ACHN (cell line): ENCODE measurements at places on chromosomes 2 and 18.

DNA sequence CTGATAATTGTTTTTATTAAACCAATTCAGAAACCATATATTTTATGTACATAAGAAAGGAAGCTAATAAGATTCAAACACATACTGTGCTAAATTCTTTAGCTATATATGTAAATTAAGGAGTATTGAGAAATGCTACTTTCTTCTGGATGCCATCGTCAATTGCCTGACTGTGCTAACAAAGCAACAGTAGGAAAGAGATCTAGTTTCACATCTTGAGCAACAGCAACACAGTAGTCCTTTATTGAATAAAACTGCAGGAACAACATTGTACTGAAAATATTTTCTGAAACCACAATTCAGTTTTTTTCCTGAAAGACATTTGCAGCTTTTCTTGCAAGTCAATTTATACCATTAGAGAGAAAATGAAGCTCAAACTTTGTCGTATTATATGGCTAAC, 1404.9 kb upstream of the SLC39A10 start:
- DNase-seq, result no peak

DNA sequence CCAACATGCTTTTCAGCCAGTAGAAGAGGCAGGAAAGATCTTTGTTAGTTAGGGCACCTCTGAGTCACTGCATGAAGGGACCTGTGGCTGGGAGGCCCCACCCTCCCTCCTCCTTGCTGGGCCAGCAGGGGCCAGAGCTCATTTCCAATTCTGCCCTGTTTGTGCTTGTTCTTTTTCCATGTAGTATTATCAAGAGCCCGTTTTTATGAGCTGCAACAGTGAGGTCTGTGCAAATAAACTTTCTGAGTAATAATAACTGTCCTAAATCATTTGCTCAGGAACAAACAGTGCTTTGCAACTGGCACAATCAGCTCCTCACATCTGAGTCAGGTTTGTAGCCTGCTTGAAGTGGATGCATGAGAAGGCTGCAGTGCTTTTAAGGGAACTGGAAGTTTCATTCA, 128.0 kb downstream of the ARL4C start:
- DNase-seq, result peak; percentile 51

DNA sequence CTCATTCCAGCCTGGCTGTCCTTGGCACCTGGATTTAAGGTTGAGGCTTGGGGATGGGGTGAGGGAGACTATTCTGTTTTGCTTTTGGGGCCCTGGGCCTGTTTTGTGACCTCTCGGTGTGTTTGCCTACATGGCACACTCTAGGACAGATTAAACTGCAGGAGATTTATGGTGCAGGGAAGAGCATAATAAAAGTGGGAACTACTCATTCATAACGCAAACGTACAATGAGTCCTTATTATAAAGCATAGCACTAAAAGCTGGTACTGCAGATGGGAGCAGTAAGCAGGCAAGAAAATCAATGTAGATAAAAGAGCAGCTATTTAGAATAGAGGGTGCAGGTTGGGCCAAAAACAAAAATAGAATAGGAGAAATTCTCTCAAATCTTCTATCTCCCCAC, 238.4 kb downstream of the ACTR3 start:
- DNase-seq, result no peak

DNA sequence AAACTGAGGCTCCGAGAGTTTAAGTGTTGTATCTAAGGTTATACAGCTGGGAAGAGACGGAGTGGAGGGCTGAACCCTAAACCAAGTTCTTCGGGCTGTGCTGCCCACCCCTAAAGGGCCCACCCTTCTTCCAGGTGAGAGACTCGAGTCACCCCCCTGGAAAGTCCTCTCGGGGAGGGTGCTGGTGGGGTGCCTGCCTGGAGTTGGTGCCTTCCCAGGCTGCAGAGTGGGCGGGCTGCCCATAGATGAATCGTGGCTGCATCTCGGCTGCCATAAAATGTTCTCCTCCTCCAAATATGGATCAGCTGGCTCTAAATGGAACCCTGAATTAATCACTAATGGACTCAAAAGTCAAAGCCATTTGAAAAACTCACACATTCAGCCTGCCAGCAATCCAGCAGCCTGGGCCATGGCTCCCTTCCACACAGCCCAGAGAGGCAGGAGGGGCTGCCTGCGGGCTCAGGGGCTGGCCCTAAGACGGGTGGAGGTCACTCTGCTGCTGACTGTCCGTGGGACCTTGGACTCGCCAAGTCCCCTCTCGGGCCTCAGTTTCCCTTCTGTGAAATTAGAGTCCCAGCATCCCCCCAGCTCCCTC, 7.7 kb downstream of the CIB4 start:
- no peak for DNase-seq

GRCh38 chr2:66852953-66853352, 418.0 kb downstream of the MEIS1 start:
- DNase-seq, result no peak

- no peak for DNase-seq
Measured at GRCh38 chr2:131035112-131035825, 58.0 kb downstream of the FAM168B start.

DNA sequence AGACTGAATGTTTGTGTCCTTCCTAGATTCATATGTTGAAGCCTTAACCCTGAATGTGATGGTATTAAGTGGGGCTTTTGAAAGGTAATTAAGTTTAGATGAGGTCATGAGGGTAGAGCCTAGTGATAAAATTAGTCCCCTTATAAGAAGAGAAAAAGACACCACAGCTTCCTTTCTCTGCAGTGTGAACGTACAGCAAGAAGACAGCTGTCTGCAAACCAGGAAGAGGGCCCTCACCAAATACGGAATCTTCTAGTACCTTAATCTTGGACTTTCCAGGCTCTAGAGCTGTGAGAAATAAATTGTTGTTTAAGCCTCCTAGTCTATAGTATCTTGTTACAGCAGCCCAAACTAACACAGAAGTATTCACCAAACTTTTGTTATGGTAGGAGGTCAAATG, 57.1 kb upstream of the CYTIP start:
- DNase-seq, result no peak

DNA sequence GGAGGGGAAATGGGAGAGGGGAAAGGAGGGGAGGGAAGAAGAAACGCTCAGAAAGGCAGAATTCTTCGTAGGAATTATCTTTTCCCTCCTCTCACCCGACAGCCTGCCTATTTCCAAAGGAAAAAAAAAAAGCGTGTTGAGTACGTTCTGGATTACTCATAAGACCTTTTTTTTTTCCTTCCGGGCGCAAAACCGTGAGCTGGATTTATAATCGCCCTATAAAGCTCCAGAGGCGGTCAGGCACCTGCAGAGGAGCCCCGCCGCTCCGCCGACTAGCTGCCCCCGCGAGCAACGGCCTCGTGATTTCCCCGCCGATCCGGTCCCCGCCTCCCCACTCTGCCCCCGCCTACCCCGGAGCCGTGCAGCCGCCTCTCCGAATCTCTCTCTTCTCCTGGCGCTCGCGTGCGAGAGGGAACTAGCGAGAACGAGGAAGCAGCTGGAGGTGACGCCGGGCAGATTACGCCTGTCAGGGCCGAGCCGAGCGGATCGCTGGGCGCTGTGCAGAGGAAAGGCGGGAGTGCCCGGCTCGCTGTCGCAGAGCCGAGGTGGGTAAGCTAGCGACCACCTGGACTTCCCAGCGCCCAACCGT, at the start of gene GAD1:
GAD1 (plus strand) TSS at position 384 of the 589 bp plus-strand sequence. CDS start 1,705 bp downstream, outside the sequence.
- DNase-seq, result peak; percentile 92

DNA sequence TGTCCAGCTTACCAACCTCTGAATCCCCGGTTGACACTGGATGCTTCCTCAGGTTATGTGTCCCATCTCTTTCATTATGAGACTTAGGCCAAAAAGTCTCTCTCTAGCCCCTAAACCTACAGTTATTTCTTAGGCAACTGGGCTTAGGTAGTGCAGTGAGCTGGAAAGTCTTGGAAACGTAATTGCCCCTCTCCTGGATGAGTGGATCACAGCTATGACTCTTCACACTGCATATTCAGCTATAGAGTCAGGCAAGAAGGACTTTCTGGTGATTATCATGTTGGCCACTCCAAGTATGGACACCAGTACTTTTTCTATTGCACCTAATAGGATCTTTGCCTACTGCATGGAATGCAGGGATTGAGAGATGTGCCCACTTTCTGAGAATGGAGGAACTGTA, 458.3 kb upstream of the CELF4 start:
- peak; percentile 46 for DNase-seq

DNA sequence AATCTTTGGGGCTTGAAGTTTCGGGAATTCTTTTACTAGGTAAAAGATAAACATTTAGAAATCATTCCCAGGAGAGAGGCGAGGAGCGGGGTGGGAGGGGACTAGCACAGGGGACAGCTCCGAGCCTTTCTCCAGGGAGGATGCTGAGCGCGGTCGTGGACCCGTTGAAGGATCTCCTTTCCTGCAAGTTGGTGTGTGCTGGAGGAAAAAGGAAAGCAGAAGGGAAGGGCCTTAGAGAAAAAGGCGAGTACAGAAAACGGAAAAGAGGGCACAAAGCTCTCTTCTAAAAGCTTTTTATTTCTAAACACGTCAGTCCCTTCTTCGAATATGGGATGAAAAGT, 640 bp downstream of the SLC39A6 start:
- peak; percentile 29 for DNase-seq

- no peak for DNase-seq
Measured at GRCh38 chr2:45011121-45011520, 1.9 kb upstream of the SIX2 start.

DNA sequence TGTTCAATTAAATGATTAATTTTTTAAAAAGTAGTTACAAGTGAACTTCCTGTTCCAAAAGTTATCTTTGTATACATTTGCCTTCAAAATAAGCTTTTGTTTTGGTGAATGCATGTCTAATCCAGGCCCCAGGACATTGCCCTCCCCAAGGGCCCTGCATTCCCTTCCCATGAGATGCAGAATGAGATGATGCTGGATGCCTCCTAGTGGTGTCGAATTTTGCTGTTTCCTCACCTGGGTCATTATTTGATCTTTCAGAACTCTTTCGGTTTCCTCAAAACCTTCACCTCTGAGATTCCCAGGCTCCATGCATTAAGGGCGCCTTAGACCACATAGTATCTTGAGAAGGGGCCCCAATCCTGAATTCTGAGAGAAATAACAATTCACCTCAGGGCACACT, 728.8 kb downstream of the CNTNAP5 start:
- no peak for DNase-seq

DNA sequence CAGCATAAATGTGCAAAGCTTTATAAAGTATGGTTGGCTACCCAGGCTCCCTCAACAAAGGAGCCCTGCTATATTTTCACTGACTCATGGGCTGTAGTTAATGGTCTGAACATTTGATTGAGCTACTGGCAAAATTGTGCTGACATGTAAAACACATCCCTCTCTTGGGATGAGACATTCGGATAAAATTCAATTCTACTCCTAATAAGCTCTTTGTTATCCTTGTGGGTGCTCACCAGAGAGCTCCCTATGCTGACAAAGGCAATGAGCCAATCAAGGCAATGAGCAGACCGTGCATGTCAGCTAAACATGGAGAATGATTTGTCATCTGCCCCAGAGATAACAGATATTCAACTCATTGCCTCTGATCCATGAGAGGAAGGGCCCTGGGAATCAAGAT, 27.7 kb downstream of the SERPINB8 start:
- DNase-seq, result no peak

- DNase-seq, result no peak
Measured at GRCh38 chr2:58535990-58536389, 294.9 kb upstream of the FANCL start.

GRCh38 chr18:28637897-28638296, 461.0 kb upstream of the CDH2 start:
- DNase-seq, result no peak

GRCh38 chr18:65057439-65058083, 693.3 kb upstream of the CDH7 start:
- no peak for DNase-seq

GRCh38 chr2:100554798-100555407, 7.9 kb upstream of the PDCL3 start:
- DNase-seq, result no peak

DNA sequence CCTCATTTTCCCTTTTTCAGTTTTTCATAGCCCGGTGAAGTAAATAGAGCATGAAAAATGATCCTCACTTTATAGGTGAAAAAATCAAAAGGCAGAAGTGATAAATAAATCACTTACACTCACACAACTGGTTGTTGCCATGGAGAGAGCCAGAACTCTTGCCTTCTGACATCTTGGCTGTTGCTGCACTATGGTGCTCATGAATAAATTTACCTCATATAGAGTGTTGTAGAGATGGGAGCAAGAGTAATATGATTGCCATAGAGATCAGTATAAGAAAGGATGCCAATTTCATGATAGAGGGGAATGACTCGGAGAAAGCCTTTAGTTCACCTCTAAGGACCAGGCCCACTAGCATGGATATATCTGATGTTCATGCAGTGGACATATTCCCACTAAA, 82.5 kb upstream of the TMEM178A start:
- no peak for DNase-seq

DNA sequence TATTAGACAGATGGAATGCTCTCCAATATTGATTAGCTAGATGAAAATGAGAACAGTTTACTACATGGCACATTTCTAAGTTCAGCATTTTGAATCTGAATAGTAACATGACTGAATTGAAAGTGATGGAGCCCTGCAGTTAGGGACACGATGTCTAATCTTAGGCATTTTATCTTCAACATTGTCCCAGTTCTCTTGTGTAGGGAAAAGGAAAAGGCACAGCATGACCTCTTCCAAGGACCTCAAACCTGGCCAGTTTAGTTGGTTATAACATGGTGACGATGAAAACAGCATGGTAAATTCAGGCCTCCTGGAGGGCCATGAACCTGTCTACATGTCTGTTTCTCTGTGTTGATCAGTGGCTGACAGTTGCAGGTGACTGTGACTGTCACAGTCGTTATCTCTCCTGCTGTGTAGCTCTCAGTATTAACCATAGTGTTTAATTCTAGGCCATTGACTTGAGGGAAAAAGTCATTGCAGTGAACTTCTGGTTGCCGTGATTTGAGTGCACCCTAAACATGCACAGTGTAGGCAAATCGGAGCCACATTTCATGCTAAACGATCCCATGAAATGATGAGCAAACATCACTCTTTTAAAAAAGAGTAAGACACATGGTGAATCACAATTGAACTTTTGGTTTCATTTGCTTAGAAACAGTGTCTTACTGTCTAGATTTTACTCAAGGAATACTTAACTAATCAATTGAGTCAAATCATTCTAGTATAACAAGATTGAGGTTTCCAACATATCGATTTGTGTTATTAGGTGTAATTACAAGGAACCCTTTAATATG, 129.7 kb downstream of the PHLPP1 start:
- no peak for DNase-seq

- no peak for DNase-seq
Measured at GRCh38 chr2:176763851-176764404, 448.7 kb upstream of the HNRNPA3 start.
